ENCODE measurements at places on chromosomes 16 and 17.

DNA sequence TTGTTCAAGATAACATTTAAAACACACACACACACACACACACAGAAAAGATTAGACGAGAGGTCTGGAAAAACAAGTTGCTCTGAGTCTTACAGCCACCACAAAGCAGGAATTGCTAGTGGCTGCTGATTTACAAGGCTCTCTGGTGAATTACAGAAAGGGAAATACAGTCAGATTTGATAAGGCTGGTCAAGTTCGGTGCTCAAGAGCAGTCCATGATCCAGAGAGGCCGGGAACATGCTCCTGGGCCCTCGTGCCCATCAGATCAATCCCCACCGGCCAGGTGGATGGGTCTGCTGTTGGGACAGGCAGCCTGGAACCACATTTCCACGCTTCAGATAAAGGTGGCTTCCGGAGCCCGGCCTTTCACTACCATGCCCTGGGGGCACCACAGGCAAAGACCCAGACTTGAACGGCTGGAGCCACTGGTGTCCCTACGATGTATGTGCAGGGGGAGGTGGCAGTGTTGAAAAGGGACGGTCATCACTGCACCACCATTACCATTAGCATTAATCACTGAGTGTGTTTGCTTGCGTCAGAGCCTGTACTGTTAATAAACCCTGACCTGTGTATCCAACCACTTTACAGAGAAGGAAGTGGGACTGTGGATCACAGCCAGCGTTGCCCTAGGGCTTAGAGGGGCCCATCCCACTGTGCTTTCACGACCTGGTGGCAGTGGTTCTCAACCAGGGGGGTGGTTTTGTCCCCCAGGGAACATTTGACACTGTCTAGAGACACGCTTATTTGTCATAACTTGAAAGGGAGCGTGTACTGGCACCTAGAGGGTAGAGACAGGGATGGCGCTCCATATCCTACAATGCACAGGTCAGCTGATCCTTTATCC is 95.1 kb downstream of the XYLT1 start:
- no peak for DNase-seq

DNA sequence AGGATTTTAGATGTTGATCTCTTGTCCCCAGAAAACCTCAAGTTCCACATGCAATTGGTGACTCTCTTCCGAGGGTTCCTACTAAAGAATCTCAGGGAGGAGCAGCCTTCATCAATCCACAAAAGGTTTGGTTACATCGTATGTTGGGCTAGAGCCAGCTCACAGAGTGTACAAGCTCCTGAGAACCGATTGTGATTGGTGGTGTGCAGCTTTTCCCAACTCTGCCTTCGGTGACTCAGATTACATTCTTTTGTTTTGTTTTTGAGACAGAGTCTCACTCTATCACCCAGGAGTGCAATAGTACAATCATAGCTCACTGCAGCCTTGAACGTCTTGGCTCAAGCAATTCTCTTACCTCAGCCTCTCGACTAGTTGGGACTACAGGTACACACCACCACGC is 172.4 kb downstream of the PMP22 start:
- no peak for DNase-seq

DNA sequence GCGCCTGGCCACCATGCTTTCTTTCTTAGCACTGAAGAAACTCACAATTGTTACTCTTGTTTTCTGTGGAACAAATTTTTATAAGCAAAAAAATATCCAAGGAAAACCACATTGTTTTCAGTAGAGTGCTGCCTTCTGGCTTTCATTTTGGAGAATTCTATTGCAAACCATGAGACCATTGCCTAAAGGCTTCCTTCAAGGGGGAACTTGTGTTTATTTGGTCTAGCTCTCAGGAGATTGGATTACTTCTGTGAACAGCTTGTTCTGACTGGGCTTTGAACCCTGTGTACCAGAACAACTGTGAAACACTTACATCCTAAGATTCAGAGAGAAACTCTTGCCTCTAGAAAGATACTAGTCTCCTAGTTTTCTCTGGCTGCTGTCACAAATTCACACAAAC is 32.1 kb downstream of the TOM1L1 start:
- DNase-seq: no peak

- DNase-seq: no peak
Observed at GRCh38 chr17:67276075-67276474, 31.1 kb upstream of the HELZ start.

GRCh38 chr17:37744961-37745800 is at the start of gene HNF1B:
TSS of gene HNF1B (minus strand) at chr17:37745059. CDS start at chr17:37744884, 175 bp downstream.
- no peak for DNase-seq

DNA sequence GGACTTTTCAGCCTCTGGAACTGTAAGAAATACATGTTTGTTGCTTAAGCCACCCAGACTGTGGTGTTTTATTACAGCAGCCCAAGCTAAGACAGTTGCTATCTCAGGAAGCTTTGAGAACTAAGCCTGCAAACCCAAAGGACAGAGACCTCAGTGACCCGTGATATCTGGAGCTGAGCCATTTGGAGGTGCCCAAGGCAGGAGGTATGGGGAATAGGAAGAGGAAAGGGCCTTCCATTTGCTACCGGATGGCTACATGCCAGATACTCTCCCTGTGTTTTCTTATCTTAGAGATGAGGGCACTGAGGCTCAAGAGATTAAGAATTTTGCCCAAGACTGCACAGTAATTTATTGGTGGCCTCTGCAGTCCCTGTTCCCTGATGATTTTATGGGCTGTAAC is 622.1 kb upstream of the CDH5 start:
- DNase-seq: no peak

- peak; percentile 52 for DNase-seq
Observed at GRCh38 chr17:78484271-78485246, 92.6 kb downstream of the DNAH17 start.

DNA sequence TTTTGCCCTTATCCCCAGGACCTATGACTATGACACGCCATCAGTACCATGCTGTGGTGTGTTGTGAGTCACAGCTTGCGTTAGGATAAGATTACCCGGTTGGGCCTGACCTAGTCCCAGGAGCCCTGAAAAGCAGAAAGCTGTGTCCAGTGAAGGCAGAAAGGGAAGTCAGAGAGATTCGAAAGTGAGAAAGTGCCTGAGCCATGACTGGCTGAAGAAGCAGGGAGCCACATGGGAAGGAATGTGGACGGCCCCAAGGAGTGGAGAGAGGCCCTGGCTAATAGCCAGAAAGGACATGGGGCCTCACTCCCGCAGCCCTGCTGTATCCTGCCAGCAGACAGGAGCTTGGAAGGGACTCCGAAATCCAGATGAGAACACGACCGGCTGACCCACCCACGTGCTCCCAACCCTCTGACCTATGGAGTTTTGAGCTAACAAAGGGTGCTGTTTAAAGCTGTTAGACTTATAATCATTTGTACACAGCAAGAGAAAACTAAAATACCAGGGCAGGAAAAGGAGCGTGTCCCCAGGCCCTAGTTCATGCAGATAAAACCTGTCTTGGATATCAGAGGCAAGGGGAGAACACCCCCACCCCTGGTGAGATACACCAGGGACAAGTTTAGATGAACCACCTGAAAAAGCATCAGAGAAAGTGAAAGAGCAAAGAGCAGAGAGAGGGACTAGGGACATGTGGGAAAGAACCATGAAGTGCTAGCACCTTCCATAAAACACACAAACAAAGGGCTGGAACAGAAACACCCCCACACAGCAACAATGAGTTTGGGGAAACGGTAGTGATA is 115.3 kb downstream of the SLC39A11 start:
- no peak for DNase-seq

GRCh38 chr17:44907729-44908470 is 7.4 kb downstream of the GFAP start:
- DNase-seq: no peak

- DNase-seq: no peak
Observed at GRCh38 chr17:76438906-76439305, 14.0 kb downstream of the UBE2O start.

GRCh38 chr16:67917852-67918236 is 13.8 kb downstream of the CTRL start:
- no peak for DNase-seq

GRCh38 chr16:71250461-71251235 is 20.1 kb upstream of the HYDIN start:
- DNase-seq: no peak

- DNase-seq: no peak
Observed at GRCh38 chr17:46935658-46936266, 12.8 kb downstream of the GOSR2 start.

DNA sequence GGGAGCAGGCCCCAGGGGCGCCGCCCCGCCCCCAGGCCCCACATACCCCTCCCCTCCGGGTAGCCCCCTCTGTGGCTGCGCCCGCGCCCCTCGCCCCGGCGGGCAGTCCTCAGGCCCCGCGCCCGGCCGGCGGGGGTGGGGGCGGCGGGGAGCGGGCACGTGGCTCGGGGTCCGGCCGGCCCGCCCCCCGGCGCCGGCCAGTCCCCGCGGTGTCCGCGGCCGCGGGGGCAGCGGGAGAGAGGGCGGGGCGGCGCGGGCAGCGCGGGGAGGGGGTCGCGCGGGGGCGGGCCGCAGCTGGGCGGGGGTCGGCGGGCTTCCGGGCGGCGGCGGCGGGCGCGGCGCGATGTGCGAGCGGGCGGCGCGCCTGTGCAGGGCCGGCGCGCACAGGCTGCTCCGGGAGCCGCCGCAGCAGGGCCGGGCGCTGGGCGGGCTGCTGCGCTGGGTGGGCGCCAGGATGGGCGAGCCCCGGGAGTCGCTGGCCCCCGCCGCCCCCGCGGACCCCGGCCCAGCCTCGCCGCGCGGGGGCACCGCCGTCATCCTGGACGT is 335 bp downstream of the NECAB2 start:
- no peak for DNase-seq

- DNase-seq: no peak
Observed at GRCh38 chr17:75262112-75262606, 480 bp downstream of the MRPS7 start.

GRCh38 chr17:68777856-68778694 is 176.9 kb upstream of the FAM20A start:
- DNase-seq: no peak

DNA sequence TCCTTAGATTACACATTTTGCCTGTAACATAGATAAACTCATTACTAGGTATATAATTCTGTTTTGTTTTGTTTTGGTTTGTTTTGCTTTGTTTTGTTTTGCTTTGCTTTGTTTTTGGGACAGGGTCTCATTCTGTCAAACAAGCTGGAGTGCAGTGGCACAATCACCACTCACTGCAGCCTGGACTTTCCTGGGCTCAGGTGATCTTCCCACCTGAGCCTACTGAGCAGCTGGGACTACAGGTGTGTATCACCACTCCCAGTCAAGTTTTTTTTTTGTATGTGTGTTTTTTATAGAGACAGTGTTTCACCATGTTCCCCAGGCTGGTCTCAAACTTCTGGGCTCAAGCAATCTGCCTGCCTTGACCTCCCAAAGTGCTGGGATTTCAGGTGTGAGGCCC is 1.3 kb upstream of the CCL4L2 start:
- no peak for DNase-seq

GRCh38 chr17:1636732-1637285 is 8.2 kb upstream of the SLC43A2 start:
- no peak for DNase-seq

DNA sequence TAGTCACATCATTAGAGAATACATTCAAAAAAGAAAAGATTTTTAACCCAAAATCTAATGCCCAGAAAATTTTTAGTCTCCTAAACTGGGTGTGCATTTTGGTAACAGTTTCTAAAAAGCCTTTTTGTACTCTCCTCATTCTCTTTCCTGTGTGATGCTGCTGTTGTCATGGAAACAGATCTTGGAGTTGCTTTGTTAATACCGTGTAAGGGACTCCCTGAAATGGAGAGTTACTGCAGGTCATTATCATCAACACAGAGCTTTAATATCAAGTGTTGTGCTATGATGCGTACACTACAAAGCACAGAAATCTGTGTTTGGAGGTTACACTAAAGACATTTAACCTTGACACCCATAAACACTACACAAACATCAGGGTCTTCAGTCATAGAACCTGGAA is 216.3 kb downstream of the PRKCA start:
- no peak for DNase-seq

- DNase-seq: no peak
Observed at GRCh38 chr16:68668266-68668665, 23.2 kb downstream of the CDH3 start.

DNA sequence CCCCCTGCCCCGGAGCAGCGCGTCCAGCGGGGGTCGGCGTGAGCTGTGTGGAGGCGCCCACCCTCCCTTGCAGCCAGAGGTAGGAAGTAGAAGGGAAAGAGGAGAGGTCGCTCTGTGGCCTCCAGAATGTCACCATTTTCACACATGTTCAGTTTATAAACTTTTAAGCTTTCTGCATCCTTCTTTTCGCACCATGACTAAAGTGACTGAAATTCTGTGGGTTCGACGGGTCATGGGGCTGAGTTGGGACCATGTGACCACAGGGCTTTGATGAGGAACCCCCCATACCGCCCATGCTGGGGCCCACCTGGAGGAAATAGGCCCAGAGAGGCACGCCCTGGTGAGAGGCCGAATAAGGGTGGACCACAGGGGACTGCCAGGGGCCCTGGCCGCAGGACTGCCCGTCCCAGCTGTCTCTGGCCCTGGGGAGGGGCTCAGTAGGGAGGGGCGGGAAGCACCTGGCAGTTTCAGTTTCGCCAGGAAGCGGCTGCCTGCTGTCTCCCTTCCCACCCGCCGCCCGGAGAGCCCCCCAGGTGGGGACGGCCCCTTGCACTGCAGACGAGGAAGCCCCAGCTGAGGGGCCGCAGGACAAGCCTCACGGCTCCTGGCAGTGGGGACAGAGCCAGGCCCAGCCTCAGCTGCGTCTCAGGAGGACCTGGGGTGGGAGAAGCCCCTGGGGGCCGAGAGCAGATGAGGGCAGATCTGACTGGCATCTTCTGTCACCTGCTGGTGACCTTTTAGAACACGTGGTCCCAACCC is 9.0 kb downstream of the CBFA2T3 start:
- DNase-seq: no peak

- no peak for DNase-seq
Observed at GRCh38 chr17:75550139-75550465, 24.6 kb downstream of the LLGL2 start.

GRCh38 chr16:342455-343213 is 9.9 kb downstream of the AXIN1 start:
- no peak for DNase-seq

GRCh38 chr16:68993885-68994284 is 111.6 kb upstream of the HAS3 start:
- DNase-seq: no peak

- no peak for DNase-seq
Observed at GRCh38 chr17:28033972-28034714, 8.3 kb upstream of the NLK start.

GRCh38 chr16:75495076-75495674 is at the start of gene CHST6:
TSS of gene CHST6 (minus strand) at chr16:75495441. CDS start at chr16:75479828, 15,613 bp downstream.
- no peak for DNase-seq

GRCh38 chr16:4564661-4565267 is 8.6 kb downstream of the C16orf96 start:
- no peak for DNase-seq
